ENCODE measurements at places on chromosomes 4 and X.

- no peak for DNase-seq
Measured at GRCh38 chr4:38728631-38729141, 54.1 kb downstream of the TLR10 start.

GRCh38 chr4:88177983-88178625 lies 19.7 kb upstream of the ABCG2 start:
- peak; percentile 87 for DNase-seq

- peak; percentile 62 for DNase-seq
Measured at GRCh38 chrX:148871422-148872160, 371.2 kb downstream of the AFF2 start.

DNA sequence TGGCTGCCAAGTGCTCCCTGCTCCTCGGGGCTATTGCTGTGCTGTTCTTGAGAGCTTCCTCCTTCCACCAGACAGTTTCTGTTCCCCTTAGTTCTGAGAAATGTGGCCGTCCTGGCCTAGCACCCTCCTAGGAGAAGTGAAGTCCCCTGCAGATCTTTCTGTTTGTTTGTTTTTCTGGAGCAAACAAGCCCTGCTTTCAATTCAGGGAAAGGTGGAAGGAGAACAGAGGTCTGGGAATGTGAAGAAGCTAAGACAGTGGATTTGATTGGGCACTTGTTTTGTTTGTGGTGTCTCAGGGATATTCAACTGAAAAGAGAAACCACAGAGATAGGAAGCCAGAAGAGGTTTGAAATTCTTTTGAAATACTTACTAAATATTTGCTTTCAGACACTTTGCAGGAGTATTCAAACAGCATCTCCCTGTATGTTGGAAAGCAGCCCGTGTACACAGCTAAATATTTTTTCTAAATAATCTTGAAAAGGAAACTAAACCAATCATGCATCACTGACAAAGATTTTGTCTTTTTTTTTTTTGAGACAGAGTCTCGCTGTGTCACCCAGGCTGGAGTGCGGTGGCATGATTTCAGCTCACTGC lies 36.5 kb upstream of the PPM1K start:
- peak; percentile 20 for DNase-seq

DNA sequence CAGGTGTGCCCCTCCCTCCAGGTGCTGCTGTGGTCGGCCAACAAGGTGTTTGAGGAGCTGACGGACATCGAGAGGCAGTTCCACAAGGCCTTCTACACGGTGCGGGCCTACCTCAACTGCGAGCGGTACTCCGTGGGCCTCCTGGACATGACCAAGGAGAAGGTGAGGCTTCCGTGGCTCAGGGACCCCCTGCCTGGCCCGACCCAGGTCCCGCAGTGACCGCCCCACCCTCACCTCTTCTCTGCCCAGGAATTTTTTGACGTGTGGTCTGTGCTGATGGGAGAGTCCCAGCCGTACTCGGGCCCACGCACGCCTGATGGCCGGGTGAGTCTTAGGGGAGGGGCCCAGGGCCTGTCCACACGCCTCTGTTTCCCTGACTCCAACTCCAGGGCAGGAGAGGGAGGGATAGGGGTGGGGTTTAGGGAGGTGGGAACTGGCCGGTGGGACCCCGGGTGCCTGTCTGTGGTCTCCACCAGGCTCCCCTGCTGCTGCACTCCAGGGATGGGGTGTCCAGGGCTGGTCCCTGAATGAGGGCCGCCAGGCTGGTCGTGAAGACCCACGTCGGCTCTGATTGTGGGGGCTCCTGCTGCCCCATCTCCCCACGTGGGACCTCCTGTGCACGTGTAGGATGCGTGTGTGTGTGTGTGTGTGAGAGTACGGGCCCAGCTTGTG lies 20.1 kb downstream of the ATP5ME start:
- no peak for DNase-seq

DNA sequence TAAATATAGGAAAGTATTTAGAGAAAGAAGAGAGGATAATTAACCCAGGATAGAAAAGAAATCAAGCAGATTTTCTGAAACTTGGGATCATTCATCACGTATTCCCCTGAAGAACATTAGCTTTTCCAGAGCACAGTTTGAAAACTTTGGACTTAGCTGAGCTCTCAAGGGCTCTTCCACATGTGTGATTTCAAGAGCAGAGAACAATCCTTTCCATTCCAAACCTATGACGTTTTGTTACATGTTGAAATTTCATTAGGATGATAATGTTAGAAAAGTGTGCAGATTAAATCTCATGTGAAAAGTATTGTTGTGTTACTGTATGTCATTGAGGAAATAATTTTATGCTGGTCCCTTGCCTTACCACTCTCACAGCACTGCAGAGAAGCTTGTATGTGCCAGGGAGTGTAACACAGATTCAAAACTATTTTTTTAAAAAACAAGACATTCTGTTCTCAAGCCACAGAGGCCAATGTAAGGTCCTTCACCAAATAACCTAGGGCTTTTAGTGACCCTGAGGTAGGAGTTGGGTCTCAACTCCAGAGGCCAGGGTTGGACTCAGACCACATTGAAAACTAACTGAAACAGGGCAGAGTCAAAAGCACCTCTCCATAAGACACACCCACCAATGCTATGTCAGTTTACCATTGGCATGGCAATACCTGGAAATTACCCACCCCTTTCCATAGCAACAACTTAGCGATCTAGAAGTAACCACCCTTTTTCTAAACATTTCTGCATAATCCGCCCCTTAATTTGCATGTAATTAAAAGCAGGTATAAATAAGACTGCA lies 141.3 kb downstream of the ANXA5 start:
- no peak for DNase-seq

- DNase-seq, result no peak
Measured at GRCh38 chr4:144208074-144208473, 67.6 kb upstream of the GYPA start.

GRCh38 chrX:19602866-19603622 lies 87.7 kb upstream of the MAP3K15 start:
- DNase-seq, result peak; percentile 83

GRCh38 chr4:78781924-78782323 lies 5.8 kb downstream of the BMP2K start:
- no peak for DNase-seq

DNA sequence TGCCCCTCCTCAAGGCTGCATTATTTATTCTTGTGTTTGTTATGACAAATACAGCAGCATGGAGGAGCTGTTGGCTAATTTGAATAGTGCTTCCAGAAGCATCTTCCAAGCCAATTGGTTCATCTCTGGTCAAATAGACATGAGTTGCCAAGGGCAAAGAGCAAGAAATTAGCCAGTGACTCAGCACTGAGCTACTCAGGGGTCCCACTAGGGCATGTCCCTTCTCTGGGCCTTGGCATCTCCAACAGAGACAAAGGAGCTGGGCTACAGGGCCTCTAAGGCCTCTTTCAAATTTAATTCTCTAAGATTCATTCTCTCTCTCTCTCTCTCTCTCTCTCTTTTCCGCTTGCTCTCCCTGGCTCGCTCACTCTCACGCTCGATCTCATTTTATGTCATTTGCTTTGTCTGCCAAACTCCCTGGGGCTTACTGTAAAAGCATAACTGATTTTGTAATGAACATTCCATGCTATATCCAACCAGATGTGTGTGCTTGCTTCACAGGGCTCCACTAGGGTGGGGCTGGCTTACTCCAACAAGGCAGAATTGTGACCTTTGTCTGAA lies 86.7 kb upstream of the MAGEA4 start:
- DNase-seq, result peak; percentile 93

- DNase-seq, result peak; percentile 50
Measured at GRCh38 chr4:40963897-40964478, 214.2 kb downstream of the NSUN7 start.

DNA sequence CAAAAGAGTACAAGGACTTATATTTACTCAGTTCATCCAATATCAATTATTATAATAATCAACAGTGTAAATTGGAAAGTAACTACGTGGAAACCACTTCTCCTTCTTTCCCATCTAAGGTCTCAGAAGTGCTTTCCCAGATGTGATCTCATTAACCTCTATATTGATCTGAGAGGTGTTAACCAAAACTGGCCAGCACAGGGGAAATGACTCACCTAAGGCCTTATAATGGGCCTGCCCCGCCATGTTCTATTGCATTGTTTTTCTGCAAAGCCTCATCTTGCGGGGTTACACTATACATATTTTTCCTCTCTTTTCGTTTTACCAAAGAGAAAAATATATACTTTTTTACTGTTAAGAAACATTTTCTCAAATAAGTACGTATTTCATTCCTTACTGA lies 20.5 kb downstream of the RAB40A start:
- DNase-seq, result no peak

- DNase-seq, result no peak
Measured at GRCh38 chr4:154421618-154422017, 70.0 kb downstream of the DCHS2 start.

DNA sequence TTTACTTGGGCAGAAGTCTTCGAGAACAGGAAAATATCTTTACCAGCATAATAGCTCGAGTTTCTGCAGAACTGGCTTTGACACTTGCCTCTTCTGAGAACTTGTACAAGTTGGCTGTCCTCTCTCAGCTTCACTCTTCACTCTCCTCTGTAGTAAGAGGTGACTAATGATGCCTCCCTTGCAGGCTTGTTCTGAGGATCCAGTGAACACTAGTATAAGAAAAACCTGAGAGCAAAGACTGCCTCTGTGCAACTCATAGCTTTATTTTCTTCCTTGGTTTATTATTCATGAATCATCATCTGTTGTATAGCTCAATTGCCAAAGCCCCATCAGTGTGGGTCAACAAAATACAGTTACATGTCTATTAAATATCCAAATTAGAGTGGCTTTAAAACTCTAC lies 266.7 kb upstream of the CLNK start:
- DNase-seq, result no peak

DNA sequence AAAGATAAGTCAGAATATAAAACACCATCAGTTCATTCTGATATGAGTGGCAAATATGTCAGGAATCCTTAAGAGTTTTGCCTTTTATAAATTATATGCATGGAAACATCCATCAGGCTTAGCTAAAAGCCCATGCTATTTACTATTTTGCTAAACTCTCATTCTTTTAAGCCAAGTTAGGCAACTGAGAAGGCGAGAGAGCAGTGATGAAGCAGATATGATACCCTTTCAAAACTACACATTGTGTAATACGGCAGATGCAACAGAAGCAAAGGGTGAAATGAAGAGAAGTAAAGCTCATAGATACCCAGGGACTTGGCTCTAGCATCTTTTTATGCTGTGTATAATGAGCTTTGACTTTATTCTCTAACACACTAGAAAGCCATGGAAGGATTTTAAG lies 95.8 kb downstream of the SLIT2 start:
- no peak for DNase-seq

- DNase-seq, result no peak
Measured at GRCh38 chr4:46270986-46271596, 118.8 kb downstream of the GABRA2 start.

- DNase-seq, result no peak
Measured at GRCh38 chrX:66602381-66602938, 36.4 kb downstream of the EDA2R start.

- DNase-seq, result peak; percentile 93
Measured at GRCh38 chr4:173424899-173425805, 26.2 kb upstream of the SCRG1 start.

- DNase-seq, result no peak
Measured at GRCh38 chr4:179596621-179597020, 2154.4 kb upstream of the AGA start.

- no peak for DNase-seq
Measured at GRCh38 chr4:81981218-81981617, 392.6 kb downstream of the HNRNPD start.

DNA sequence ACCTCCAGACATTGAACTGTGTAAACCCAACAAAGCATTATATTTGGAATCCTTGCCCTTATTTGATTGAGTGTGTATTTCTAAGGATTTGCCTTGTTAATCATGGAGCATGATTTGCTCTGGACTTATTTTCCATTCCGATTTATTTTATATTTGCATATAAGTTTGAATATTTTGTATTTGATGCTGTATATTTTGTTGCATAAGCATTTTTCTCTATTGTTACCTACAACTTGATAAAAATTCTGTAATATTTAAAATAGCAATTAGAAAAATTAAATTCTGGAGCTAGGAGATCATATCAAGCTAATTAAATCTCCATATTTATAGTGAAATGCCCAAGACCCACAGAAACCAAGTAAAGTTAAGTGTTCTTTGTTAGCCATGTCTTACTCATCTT lies 47.2 kb downstream of the USO1 start:
- DNase-seq, result no peak

- no peak for DNase-seq
Measured at GRCh38 chr4:121881158-121881557, 10.9 kb upstream of the BBS7 start.

Measured in EH (cell line).